H4 (cell line): ENCODE measurements at places on chromosomes 3 and 15.

DNA sequence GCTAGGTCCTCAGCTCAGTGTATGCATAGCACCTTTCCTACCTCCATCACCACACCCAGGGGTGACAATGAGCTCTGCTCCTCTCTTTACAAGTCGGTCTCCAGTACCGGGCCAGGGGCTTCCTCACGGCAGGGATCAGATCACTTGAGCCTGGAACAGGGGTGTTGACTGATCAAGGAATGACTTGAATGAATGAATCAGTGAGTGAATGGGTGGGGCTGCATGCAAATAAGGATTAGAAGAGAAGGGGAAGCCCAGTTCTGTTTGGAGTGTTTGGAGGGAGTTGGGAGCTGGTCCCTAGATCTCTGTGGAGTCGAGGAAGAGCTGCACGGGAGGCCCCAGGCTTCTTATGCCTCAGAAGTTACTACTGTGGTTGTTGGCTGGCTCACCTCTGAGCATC, 87.0 kb downstream of the TMEM266 start:
- DNase-seq, result no peak

DNA sequence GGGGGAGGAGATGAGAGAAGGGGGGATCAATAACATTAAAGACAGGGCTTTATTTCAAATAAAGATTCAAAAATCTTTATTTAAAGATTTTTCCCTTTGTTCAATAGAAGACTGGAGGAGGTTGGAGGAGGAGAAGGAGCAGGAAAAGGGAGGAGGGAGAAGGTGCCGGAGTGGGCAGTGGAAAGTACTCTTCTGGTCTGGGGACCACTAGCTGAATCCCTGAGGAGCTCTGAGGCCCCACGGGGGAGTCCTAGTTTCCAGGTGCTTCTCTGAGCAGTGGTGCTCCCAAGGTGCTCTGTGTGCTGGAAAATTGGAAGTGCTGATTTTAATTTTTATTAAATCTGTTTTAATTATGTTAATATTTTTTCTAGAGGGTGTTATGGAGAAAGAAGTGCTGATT, 19.4 kb upstream of the SEMA4B start:
- DNase-seq, result no peak

GRCh38 chr3:37114251-37115145, 59.9 kb downstream of the LRRFIP2 start:
- peak; percentile 2 for DNase-seq

GRCh38 chr3:127688022-127688415, 15.3 kb downstream of the ABTB1 start:
- no peak for DNase-seq

DNA sequence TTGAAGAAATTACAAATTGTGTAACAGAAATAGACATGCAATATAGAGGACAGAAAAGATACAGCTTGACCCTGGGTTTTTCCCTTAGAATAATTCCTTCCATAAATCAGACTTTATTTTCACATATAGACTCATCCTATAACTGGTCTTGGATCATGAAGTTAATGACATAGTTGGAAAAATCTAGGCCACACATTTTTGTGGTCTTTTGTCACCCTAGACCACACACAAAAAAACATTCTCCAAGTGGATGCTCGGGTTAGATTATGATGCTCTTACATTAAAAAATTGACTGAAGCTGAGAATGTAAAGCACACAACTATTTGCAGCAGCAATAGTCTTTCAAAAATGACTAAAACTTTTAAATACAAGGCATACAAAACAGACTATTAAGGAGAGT, 7.5 kb upstream of the PLA2G4D start:
- no peak for DNase-seq

DNA sequence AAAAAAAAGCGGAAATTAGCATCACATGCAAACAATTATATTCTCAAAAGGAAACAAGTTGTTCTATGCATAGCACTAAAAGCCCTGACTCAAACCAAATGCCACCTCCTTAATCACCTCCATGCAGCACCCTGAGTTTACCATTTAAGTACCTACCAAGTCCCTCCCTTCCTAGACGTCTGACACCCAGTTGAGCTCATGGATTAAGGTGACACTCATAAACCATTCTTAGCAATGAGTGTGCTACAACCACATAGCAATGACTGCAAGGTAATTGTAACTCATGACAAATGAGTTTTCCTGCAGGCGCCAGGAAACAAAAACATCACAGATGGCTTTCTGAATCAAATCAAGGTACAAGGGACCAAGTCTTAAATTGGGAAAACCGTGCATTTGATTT, 32.0 kb downstream of the WWTR1 start:
- DNase-seq, result peak; percentile 37

GRCh38 chr3:31862666-31863279, 118.3 kb downstream of the OSBPL10 start:
- no peak for DNase-seq

- DNase-seq, result no peak
Observed at GRCh38 chr3:24352893-24353553, 141.6 kb downstream of the THRB start.

DNA sequence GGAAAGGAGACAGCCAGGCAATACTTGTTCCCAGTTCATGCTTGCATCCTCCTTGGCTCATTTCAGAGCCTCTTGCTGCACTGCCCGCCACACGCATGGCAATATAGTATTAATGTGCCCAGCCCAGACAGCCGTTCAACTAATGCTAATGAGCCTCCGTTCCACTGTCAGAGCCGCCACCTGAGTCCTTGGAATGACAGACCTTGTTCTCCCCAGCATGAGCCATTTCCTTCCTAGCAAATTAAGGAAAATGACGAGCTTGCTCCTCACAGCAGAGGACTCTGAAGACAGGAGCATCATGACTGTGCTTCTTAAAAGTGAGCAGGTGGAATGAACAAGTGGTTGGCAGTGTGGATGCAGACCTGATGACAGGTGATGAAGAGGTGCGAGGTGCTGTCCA, 10.8 kb upstream of the LRRC15 start:
- DNase-seq, result no peak

DNA sequence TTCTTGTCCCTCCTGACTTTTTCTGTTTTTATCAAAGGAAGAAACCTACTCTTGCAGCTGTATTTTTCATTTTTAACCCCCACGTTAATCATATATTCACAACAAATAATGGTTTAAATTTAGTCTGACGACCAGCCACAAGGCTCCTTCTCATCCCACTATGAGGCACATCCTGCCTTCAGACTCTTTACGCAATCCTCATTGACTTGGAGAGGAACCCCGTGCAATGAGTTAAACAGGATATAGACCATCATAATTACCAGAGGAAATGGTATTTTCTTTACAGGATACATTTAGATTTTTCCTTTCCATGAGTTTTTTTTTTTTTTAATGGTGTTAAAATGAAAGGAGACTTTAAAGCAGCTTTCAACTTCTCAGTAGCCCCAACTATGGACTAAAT, 68.5 kb downstream of the WWTR1 start:
- peak; percentile 85 for DNase-seq

DNA sequence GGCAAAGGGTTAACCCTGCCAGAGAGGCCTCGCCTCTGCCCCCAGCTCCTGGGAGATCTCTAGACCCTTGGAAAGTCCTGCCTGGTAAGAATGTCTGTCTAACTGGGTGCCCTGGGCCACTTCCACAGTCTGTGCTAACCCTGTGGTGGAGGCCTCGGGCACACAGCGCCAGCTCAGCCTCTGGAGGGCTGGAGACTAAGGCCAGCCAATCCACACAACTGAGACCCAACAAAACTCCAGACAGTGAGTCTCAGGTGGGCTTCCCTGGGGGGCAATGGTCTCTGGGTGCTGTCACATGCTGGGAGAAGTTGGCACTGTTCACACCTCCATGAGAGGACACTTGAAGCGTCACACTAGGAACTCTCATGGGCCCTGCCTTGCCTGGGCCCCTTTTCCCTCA, 19.5 kb downstream of the ZXDC start:
- no peak for DNase-seq

DNA sequence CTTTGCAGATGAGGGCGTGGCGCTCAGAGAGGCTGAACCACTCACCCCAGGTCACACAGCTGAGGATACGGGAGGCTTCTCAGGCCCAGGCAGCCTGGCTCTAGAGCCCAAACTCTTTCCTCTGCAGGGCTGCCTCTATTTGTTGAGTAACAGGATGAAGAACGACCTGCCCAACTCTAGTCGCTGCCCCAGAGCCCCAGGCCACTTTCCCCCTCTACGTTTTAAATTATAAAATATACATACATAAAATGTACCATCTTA, 19.2 kb upstream of the ZXDC start:
- no peak for DNase-seq

GRCh38 chr15:46059921-46060594, 425.2 kb downstream of the SQOR start:
- no peak for DNase-seq
